ENCODE measurements at places on chromosomes 5 and 9.

GRCh38 chr9:21096172-21096900 lies 18.6 kb upstream of the IFNB1 start:
- H3K27ac ChIP-seq, result no peak overlapping the region
- H3K36me3 ChIP-seq, result no peaks in the 10 kb centered on the region
- H3K4me1 ChIP-seq, result no peaks in the 10 kb centered on the region
- H3K27me3 ChIP-seq, result no peaks in the 10 kb centered on the region

DNA sequence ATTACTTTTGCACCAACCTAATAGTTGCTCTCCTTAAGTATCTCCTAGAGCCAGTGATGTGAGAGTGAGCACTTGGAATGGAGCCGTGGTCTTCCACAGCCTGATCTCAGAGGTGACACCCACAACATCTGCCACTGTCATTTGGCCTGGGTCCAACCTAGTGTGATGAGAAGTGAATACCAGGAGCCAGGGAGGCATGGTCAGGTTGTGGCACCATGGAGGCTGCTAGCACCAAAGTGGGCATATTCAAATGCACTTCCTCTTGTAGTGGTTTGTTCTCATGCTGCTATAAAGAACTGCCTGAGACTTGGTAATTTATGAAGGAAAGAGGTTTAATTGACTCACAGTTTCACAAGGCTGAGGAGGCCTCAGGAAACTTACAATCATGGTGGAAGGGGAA lies 22.6 kb upstream of the CEP72 start:
- H3K27ac ChIP-seq, result no peak overlapping the region
- DNase-seq, result no peak
- H3K4me3 ChIP-seq, result no peak overlapping the region
- peaks cover 76% of the 10 kb centered on the region for H3K27me3 ChIP-seq

DNA sequence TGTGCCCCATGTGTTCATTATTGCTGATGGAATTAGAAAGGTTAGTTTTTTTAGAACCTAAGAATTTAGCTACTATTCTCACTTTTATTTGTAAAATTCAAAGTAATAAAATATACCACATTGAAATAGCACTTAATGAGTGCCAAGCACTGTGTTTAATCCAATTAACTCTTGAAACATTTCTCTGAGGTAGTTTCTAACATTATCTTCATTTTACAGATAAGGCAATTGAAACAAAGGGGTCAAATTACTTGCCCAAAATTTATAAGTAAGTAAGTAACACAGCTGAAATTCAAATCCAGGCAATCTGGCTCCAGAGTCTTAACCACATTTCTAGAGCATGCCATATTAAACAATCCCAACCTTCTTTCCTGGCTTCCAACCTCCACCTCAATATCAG lies 84.2 kb downstream of the MLLT3 start:
- no peak for DNase-seq
- H3K27me3 ChIP-seq, result no peaks in the 10 kb centered on the region
- no peak overlapping the region for H3K4me3 ChIP-seq
- no peaks in the 10 kb centered on the region for H3K4me1 ChIP-seq
- no peak overlapping the region for H3K27ac ChIP-seq

GRCh38 chr9:107739601-107740082 lies 250.1 kb upstream of the KLF4 start:
- H3K4me3 ChIP-seq, result no peak overlapping the region
- H3K27me3 ChIP-seq, result no peaks in the 10 kb centered on the region
- no peak overlapping the region for H3K27ac ChIP-seq
- DNase-seq, result no peak

DNA sequence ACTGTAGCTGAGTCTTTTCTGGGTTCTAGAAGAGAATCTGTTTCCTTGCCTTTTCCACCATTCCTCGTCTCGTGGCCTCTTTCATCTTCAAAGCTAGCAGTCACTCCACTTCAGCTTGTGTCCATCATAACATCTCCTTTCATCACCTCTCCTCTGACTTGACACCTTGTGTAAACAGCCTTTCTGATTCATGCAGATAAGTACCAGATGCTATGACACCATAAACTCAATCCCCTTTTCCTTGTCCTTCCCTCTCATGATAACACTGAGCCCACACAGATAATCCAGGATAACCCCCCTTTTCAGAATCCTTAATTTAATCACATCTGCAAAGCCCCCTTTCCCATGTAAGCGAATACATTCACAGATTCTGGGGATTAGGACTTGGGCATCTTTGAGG lies 95.5 kb downstream of the SNX24 start:
- peaks cover 7% of the 10 kb centered on the region for H3K4me1 ChIP-seq
- H3K36me3 ChIP-seq, result peaks cover 4% of the 10 kb centered on the region
- peak overlapping the region; percentile 59 for H3K27ac ChIP-seq
- no peak for DNase-seq

DNA sequence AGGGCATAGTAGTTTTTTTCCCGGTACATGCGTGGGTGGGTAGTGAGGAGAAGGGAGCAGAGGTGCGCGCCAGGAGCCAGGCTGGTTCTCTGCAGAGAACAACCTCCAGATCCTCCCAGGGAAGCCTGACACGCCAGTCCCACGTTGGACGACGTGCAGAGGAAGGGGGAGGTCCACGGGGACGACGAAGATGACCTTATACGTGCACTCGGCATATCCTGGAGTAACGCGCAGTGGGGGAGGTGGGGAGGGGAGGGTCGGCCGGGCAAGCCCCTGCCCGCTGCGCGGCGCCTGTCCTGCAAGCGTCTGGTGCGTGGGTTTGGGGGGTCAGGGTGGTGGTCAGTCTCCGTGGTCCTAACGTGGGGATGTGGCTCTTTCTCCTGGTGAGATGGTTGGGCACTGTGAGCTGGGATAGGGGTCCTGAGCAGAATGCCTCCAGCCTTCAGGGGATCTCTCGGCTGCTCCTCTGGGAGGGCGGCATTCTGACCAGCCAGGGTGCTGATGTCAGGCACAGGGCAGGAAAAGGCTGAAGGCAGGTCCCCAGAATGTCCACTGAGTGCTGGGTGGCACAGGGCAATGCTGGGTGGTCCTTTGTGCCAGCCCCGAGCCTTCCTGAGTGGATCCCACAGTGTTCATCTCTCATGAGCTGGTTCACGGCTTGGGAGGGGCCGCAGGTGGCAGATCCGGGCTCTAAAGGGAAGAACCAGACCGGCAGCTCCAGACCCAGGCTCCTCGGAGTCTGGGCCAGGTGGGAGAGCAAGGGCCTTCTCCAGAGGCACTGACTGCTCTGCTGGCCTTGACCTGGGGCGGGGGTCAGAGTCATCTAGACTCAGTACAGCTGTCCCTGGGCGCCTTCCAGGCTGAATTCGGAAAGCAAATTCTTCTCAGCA lies 10.5 kb upstream of the SCGB3A1 start:
- H3K27me3 ChIP-seq, result no peaks in the 10 kb centered on the region
- no peak overlapping the region for H3K27ac ChIP-seq
- no peaks in the 10 kb centered on the region for H3K36me3 ChIP-seq
- DNase-seq, result no peak
- no peak overlapping the region for H3K4me3 ChIP-seq

- no peak overlapping the region for H3K27ac ChIP-seq
- H3K4me1 ChIP-seq, result no peaks in the 10 kb centered on the region
- no peaks in the 10 kb centered on the region for H3K27me3 ChIP-seq
- no peak for DNase-seq
- H3K4me3 ChIP-seq, result no peak overlapping the region
Measured at GRCh38 chr5:55406292-55406691, 98.5 kb downstream of the MTREX start.

- H3K4me1 ChIP-seq, result no peaks in the 10 kb centered on the region
- H3K27me3 ChIP-seq, result no peaks in the 10 kb centered on the region
- no peak overlapping the region for H3K27ac ChIP-seq
- H3K36me3 ChIP-seq, result peaks cover 6% of the 10 kb centered on the region
Measured at GRCh38 chr9:75170898-75171360, 82.6 kb downstream of the OSTF1 start.

DNA sequence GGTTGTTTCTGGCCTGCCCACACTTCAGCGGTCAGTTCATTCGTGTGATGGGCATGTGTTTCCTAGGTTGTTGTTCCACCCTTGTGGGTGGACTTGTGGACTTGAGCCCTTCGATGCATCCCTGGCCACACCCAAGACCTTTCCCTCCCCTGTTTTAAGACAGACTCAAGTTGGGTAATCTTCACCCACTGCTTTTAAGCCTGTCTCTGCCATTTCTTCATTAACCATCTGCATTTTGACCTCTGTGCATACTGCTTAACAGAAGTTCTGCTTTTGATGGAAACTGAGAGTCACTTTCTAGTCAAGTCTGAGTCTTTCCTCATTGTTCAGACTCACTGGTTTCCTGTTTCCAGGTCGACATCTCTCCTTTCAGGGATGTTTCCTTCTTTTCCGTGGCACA lies 233.7 kb downstream of the ARHGEF28 start:
- H3K4me3 ChIP-seq, result no peak overlapping the region
- H3K4me1 ChIP-seq, result no peaks in the 10 kb centered on the region
- DNase-seq, result no peak
- H3K27me3 ChIP-seq, result no peaks in the 10 kb centered on the region

- no peak overlapping the region for H3K4me3 ChIP-seq
- H3K27ac ChIP-seq, result peak overlapping the region; percentile 93
- DNase-seq, result no peak
Measured at GRCh38 chr9:14209399-14210345, 104.3 kb downstream of the NFIB start.

- no peak for DNase-seq
- no peak overlapping the region for H3K4me3 ChIP-seq
- peaks cover 7% of the 10 kb centered on the region for H3K4me1 ChIP-seq
- no peaks in the 10 kb centered on the region for H3K36me3 ChIP-seq
- H3K27ac ChIP-seq, result no peak overlapping the region
Measured at GRCh38 chr5:14572836-14573235, 8.8 kb upstream of the OTULINL start.

DNA sequence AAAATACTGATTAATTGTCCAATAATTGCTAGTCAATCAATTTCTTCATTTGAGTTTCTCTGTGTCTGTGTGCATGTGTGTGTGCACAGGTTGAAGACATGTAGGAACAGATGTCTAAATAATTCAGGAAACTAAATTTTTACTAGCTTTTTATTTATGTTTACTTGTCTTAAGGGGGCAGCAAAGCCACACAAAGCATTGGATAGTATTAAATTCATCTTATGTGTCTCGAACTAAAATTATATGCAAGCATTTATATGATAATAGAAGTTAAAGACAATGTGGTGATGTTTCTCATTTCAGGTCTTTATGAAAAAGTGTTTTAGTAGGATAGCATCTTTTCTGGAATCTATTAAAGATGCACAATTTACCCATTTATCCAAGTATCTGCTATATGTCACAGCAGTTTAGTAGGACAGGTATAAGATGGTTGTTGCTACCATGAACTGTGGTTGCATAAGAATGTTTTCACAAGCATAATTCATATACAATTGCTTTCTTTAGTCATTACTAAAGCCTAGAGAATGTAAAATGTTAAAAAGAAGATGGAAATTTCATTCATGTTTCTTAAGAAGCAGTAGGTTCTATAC lies 784.6 kb upstream of the NUDT12 start:
- H3K4me3 ChIP-seq, result no peak overlapping the region
- no peak overlapping the region for H3K27ac ChIP-seq
- DNase-seq, result no peak
- H3K27me3 ChIP-seq, result no peaks in the 10 kb centered on the region
- H3K36me3 ChIP-seq, result peaks cover 3% of the 10 kb centered on the region
- peaks cover 14% of the 10 kb centered on the region for H3K4me1 ChIP-seq

DNA sequence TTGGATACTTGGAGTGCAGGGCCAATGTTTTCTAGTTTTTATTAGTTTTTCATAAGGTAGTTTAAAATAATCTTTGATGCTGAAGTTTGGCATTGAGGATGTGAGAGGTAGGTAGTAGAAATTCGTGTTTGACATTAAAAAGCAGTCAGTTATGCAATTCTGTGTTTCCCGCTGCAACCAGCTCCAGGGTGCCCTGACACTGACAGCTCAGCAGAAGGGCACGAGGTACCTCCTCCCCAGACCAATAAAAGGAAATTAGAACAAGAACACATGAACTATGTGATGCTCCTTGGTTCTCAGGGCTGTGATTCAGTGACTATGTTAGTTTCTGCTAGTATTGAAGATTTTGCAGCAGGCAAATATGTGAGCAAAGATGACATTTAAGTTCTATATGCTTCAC lies 40.2 kb downstream of the NSUN2 start:
- no peaks in the 10 kb centered on the region for H3K4me1 ChIP-seq
- H3K36me3 ChIP-seq, result peaks cover 26% of the 10 kb centered on the region

DNA sequence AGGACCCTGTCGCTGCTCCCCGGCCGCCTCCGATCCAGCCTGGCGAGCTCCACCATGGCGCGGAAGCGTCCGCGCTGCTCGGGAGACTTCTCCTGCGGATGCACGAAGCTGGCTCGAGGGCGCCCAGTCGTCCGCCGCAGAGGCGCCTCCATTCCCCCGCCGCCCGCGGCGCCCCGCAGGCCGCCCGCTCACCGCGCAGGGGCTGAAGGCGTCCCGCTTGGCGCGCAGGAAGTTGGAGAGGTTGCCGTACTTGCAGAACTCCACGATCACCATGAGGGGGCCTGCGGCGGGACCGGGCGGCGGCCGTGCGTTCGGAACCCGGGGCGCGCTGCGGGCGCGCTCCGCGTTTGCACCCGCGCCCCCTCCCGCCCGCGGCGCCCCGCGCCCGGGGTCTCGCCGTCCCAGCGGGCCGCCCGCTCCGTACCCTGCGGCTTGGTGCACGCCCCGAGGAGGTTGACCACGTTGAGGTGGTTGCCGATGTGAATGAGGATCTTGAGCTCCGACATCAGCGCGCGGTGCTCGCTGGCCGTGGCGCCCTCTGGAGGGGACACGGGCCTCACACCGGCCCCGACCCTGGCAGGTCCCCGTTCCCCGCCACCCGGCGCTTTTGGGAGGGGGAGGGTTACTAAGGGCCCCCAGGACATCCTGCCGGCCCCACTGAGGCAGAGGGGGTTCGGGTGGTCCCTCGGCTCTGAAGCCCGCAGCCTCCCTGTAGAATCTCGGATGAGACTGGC lies 27.7 kb upstream of the SCGB3A1 start:
- peak; percentile 65 for DNase-seq
- no peaks in the 10 kb centered on the region for H3K36me3 ChIP-seq
- no peak overlapping the region for H3K27ac ChIP-seq
- H3K4me3 ChIP-seq, result peak overlapping the region; percentile 88

GRCh38 chr5:61866930-61867329 lies 439.1 kb upstream of the KIF2A start:
- no peaks in the 10 kb centered on the region for H3K4me1 ChIP-seq
- H3K27me3 ChIP-seq, result no peaks in the 10 kb centered on the region
- no peak for DNase-seq
- peaks cover 8% of the 10 kb centered on the region for H3K36me3 ChIP-seq
- H3K27ac ChIP-seq, result no peak overlapping the region
- H3K4me3 ChIP-seq, result no peak overlapping the region

DNA sequence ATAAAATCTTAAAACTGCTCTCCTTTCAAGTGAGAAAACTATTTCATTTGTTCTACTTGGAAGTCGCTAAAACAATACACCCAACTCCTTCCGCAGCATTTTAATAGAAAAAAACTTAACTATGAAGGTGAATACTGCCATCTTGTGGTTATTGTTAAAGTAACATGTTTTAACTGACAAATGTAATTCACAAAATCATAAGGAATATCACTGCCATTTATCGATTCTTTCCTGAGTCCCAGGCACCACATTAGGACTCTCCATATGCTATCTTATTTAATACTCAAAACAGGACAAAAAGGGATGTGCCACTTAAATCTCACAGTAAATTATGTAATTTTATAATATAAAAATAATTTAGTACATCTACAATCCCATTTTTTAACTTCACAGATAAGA lies 130.5 kb upstream of the ITGA1 start:
- H3K27ac ChIP-seq, result no peak overlapping the region
- no peak overlapping the region for H3K4me3 ChIP-seq
- peaks cover 8% of the 10 kb centered on the region for H3K27me3 ChIP-seq

- no peak overlapping the region for H3K27ac ChIP-seq
- no peaks in the 10 kb centered on the region for H3K36me3 ChIP-seq
Measured at GRCh38 chr9:134055981-134056461, 11.8 kb downstream of the BRD3 start.

- H3K27ac ChIP-seq, result no peak overlapping the region
- H3K4me3 ChIP-seq, result no peak overlapping the region
- no peaks in the 10 kb centered on the region for H3K36me3 ChIP-seq
- DNase-seq, result no peak
- no peaks in the 10 kb centered on the region for H3K4me1 ChIP-seq
Measured at GRCh38 chr9:122606587-122606986, 8.0 kb upstream of the OR1Q1 start.
